ENCODE measurements at places on chromosomes 2 and 18. TPM values are rescaled to one million over a fixed set of nuclear protein-coding genes. Genes with fewer than 3 reads are reported as not detected.

The ALPP gene
- not detected for total RNA-seq

- no peak overlapping the region for H3K4me3 ChIP-seq
- H3K4me1 ChIP-seq, result no peaks in the 10 kb centered on the region
- DNase-seq, result no peak
- H3K27ac ChIP-seq, result no peak overlapping the region
- H3K27me3 ChIP-seq, result peaks cover 7% of the 10 kb centered on the region
Observed at GRCh38 chr2:172995323-172996244, 80.1 kb upstream of the MAP3K20 start.

GRCh38 chr2:240794178-240794721 is 25.8 kb downstream of the KIF1A start:
- H3K27me3 ChIP-seq, result peaks cover 7% of the 10 kb centered on the region
- H3K27ac ChIP-seq, result no peak overlapping the region
- no peak overlapping the region for H3K4me3 ChIP-seq
- no peaks in the 10 kb centered on the region for H3K4me1 ChIP-seq
- no peak for DNase-seq

The TANC1 gene
- not detected for total RNA-seq

DNA sequence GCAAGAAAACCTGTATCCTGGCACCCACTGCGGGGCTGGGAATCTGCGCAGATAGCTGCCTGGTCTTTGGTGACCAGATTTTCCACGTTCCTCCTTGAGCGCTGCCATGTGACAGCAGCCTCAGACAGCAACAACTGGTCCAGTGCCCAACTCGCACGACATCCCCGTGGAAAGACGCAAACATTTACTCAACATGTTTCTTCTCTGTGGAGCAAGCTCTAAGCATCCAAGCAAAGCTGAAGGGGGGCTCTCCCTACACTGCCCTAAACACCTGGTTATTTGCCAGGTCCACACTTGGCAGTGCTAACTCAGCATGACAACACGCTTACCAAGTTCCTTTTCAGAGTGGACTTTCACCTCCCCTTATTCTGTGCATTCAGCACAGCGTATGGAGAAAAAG is 11.3 kb downstream of the ZNF516 start:
- no peak overlapping the region for H3K27ac ChIP-seq
- no peak overlapping the region for H3K4me3 ChIP-seq
- H3K4me1 ChIP-seq, result peaks cover 22% of the 10 kb centered on the region
- H3K27me3 ChIP-seq, result peaks cover 4% of the 10 kb centered on the region
- peaks cover 5% of the 10 kb centered on the region for H3K36me3 ChIP-seq

The OBSL1 gene
- total RNA-seq, result not detected

The HOXD3 gene
- total RNA-seq, result not detected

The RNF152 gene
- 0.02 TPM for total RNA-seq

GRCh38 chr2:55839182-55839819 is 84.3 kb downstream of the EFEMP1 start:
- H3K27me3 ChIP-seq, result no peaks in the 10 kb centered on the region
- no peaks in the 10 kb centered on the region for H3K4me1 ChIP-seq
- no peaks in the 10 kb centered on the region for H3K36me3 ChIP-seq
- DNase-seq, result no peak

- peaks cover 11% of the 10 kb centered on the region for H3K4me1 ChIP-seq
- H3K36me3 ChIP-seq, result no peaks in the 10 kb centered on the region
- peaks cover 2% of the 10 kb centered on the region for H3K27me3 ChIP-seq
- DNase-seq, result no peak
Observed at GRCh38 chr2:151669585-151670081, 64.6 kb downstream of the NEB start.

DNA sequence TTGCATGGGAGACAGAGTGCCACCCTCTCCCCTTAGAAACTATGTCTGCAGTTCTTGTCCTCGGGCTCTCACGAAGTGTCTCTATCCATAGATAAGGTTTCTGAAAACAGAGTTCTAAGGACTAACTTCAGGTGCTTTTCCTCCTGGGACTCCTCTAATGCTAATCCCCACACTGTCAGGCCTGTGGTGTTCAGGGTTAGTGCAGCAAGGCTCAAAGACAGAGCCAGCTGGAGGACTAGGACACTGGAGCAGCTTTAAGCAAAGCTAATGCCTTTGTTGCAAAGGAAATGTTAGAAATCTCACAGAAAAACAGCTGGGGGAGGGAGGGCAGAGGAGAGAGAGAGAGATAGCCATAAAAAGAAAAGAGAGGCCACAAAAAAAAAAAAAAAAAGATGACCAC is 824.0 kb upstream of the FSHR start:
- no peak for DNase-seq
- H3K27me3 ChIP-seq, result no peaks in the 10 kb centered on the region
- no peaks in the 10 kb centered on the region for H3K36me3 ChIP-seq
- peaks cover 4% of the 10 kb centered on the region for H3K4me1 ChIP-seq
- no peak overlapping the region for H3K4me3 ChIP-seq

Data from activated B cell treated with CpG ODN at 0.5 μM for 24 hours (primary cell).